ENCODE measurements at places on chromosomes 6 and 20.

DNA sequence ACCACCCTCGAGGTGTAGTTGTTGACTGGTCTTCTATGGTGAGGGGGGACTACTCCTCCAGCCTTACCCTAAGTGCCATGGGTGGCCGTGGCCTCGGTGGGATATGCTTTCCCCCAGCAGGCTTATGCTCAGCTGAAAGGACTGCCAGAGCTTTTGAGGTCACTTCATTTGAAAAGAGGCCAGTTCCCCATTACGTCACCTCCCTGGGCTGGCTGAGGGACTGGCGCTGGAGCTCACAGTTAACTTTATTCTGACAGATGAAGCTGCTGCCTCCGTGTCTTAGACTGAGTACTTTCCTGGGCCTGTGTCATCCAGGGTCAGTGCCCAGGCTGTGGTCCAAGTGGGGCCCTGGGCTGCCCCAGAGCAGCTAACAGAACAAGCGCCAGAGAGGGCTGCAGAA lies 42.8 kb upstream of the PCMTD2 start:
- DNase-seq: no peak

- DNase-seq: no peak
These were observed 96.7 kb downstream of the LRFN2 start for GRCh38 chr6:40490508-40490907.

DNA sequence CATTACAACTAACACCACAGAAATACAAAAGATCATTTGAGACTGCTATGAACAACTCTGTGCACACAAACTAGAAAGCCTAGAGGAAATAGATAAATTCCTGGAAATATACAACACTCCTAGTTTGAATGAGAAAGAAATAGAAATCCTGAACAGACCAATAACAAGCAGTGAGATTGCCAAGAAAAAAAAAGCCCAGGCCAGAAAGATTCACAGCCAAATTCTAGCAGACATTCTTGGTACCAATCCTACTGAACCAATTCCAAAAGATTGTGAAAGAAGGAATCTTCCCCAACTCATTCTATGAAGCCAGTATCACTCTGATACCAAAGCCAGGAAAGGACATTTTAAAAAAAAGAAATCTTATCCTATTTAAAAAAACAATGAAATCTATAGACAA lies 7.0 kb upstream of the CDK19 start:
- no peak for DNase-seq

DNA sequence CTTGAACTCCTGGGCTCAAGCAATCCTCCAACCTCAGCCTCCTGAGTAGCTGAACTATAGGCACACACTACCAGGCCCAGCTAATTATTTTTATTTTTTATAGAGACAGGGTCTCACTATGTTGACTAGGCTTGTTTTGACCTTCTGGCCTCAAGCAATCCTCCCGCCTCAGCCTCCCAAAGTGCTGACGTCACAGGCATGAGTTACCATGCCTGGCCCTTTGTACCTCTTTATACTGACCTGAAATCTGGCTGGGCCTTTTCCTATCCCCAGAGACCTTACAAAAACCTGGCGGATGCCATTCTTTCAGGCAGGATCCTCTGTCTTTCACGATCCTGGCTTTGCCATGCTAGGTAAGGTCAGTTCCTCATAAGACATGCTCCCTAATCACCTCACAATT lies 11.5 kb downstream of the WFDC3 start:
- DNase-seq: no peak

DNA sequence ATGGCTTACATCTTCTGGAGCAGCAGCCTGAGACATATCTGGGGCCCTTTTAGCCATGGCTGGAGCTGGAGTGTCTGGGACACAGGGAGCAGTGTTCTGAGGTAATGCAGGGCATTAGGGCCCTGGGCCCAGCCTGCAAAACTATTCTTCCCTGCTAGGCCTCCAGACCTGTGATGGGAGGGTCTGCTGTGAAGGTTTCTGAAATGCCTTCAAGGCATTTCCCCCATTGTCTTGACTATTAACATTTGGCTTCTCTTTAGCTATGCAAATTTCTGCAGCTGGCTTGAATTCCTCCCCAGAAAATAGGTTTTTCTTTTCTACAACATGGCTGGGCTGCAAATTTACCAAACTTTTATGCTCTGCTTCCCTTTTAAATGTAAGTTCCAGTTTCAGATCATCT lies 61.5 kb downstream of the EDN1 start:
- no peak for DNase-seq

DNA sequence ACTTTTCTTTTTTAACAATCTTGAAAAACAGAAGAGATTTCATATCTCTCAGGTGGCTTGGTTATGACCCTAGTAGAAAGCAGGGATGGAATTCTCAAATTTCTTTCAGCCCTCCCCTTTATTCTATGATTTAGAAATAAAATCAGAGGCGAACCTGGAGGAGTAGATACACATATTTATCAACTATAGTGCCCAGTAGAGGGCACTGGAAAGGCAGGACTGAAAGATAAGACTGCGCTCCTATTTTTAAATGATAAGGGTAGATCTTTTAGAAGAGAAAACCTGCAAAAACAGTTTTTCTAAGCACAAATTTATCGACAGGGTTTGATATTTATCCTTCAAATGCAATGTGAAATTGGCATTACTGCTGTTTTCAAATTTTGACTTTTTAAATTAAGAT lies 1296.6 kb downstream of the EPHA7 start:
- no peak for DNase-seq

DNA sequence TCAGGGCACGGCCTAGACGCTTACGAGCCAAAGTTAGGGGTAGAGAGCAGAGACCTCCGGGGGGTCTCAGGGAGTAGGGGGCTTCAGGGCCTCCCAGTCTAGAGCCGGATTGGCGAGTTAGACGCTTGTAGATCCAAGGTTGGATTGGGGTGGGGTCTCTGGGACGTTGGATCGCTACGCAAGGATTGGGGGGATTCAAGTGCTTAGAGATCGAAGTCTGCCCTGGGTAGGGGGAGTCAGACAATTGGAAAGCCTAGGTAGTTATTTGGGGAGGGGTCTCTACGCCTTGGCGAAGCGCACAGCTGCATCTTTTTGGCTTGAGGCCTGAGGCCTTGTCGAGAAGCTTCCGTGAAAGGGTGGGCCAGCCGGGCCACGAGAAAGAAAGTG lies 469 bp downstream of the STX16 start:
- no peak for DNase-seq

GRCh38 chr20:8346700-8347270 lies 214.7 kb downstream of the PLCB1 start:
- no peak for DNase-seq

- no peak for DNase-seq
These were observed 32.8 kb downstream of the LRP11 start for GRCh38 chr6:149831308-149831820.

DNA sequence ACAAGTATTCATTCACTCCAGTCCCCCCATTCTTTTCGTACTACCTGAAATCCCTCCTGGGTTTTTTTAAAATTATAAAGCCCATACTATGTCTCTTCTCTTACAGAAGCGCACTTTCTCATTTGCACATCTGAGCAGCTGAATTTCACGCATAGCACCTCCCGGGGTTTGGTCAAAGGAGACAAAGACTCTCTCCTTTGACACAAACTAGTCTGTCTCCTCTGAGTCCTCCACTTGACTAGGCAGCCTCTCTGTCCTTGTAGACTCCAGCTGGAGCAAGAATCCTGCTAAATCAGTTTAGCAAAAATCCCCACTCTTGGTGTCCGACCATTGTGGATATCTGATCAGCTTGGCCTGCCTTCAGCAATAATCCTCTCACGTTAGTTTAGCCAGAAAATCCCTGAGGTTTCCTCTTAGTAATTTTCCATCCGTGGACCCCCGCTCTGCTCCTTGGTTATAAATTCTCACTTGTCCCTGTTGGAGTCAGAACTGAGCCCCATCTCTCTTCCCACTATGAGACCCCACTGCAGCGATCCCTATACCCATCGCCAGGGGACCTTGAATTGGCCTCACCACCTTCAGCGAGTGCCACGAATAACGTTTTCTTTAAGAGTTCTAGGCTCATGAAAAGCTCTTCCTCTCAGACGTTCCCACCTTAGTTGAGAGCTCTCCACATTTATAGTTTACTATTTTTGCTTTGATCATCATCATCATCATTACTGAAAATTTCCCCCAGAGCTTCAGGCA lies 29.0 kb downstream of the PDYN start:
- no peak for DNase-seq

DNA sequence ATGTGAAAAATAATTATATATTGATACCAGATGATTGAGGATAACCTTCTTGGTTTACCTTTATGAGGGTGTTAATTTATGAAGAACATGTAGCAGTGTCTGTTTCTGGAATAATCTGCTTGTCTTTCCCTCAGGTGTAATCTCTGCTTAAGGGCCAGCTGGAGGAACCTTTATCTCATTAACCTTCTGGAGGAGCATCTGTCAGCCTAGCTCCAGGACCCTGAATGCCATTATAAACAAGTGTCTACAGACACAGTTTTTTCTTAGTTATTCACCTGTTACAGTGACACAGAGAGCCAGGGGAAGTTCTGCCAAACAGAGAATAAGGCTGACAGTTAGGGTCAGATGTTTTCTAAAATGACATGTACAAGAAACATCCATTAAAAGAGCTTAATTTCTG lies at the start of gene IMPG1:
IMPG1 (minus strand) TSS at position 101 of the 400 bp plus-strand sequence. CDS start 174 bp downstream, outside the sequence.
- DNase-seq: no peak

- no peak for DNase-seq
These were observed 54.7 kb downstream of the TRAM2 start for GRCh38 chr6:52522151-52522626.

GRCh38 chr6:52364480-52365166 lies 2.7 kb downstream of the PAQR8 start:
- no peak for DNase-seq

DNA sequence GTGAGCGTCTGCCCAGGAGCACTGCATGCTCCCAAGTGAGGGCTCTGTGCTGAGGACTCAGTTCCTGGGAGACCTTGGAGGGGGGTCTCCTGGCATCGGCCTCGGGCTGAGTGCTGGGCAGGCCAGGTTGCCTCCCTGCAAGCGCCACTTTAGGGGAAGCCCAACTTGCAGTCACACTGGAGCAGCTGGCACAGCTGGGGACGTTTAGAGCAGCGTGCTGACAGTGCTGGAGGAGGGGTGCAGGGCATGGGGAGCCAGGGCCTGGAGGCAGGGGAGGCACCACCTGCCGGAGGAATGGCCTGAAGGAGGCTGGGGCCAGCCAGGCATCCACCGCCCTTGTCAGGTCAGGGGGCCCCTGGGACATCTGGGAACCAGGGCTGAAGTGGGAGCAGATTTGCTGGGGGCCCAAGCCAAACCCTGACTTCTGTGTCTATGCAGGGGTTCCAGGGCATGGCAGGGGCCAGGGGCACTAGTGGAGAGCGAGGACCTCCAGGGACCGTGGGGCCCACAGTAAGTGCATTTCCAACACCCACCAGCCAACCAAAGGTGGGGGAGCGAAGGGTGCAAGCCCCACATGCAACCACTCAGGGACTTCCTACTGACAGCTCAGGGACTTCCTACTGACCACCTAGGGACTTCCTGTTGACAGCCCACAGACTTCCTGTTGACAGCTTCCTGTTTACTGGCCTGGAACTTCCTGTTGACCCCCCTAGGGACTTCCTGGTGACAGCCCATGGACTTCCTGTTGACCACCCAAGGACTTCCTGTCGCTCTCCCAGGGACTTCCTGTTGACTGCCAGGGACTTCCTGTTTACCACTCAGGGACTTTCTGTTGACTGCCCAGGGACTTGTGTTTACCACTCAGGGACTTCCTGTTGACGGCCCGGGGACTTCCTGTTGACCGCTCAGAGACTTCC lies 33.6 kb downstream of the COL20A1 start:
- DNase-seq: no peak

- DNase-seq: no peak
These were observed 15.2 kb upstream of the PHACTR3 start for GRCh38 chr20:59589086-59589684.

DNA sequence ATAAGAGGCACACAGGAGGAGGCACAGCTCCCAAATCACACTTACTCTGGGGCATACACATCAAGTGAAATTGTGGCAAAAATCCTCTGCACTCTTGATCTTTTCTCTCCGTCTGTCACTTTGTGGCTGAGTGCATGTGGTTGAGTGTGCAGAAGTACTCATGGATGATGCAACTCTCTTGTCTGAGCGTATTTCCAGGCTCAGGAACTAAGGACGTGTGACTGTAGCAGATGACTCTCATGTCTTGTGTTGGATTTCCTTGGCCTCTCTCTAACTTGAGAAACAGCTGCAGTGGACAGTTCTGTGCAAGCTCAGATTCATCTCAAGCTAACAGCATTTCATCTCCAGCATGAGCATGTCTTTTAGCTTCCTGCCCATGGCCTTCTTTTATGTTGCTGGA lies 245.4 kb upstream of the FLRT3 start:
- no peak for DNase-seq

- peak; percentile 60 for DNase-seq
These were observed 29.0 kb downstream of the MOCS3 start for GRCh38 chr20:50987493-50988210.

GRCh38 chr20:23214903-23215302 lies 128.8 kb upstream of the CD93 start:
- DNase-seq: no peak

DNA sequence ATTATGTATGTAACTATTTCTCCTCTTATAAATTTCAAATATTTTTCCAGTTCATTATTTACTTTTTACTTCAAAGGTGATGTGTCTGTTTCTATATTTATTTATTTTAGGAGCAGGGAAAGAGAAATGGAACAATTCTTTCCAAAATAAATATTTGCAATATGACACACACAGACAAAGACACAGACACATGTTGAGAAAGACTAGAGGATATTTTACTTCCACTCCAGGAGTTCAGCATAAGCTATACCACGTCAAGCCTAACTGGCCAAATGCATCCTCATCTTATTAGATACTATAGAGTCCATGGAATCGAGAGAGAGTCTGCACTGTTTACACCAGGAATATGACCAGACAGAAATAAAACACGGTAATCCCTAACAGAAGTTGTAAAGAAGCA lies 13.3 kb downstream of the RALGAPA2 start:
- peak; percentile 34 for DNase-seq

- DNase-seq: no peak
These were observed 188.1 kb downstream of the FOXC1 start for GRCh38 chr6:1797801-1798200.

GRCh38 chr6:106556368-106556960 lies 72.8 kb downstream of the RTN4IP1 start:
- no peak for DNase-seq

GRCh38 chr6:100506651-100507050 lies 41.9 kb upstream of the SIM1 start:
- DNase-seq: no peak

DNA sequence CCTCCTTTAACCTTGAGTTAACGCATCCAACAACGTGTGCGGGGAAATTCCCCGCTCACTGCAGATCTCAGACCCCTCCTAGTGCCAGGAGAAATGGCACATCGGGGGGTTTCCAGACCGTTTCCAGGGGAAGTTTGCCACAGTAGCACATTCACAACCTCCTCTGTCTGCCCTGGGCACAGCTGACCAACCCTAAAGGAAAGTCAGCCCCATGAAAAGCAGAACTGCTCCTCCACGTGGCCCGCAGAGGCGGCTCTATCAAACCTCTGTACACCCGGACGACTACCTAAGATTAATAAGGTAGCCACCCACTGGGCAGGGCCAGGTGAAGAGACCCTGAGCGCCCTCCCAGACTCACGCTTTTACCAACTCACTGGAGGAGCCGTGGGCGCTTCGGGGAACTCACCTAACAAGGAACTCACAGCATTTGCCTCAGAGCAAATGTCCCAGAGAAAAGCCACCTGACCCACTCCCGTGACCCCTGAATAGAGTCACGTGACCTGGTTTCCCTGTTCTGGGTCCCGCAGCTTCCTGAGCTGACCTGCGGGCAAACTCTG lies 93.1 kb downstream of the PRND start:
- DNase-seq: no peak

Data from SHP77 treated with DMSO at 0.1 percent for 48 hours (cell line).